ENCODE measurements at places on chromosomes 4 and X.
A peak's percentile ranks its signal among the peaks of the same experiment; 100 is the strongest.

DNA sequence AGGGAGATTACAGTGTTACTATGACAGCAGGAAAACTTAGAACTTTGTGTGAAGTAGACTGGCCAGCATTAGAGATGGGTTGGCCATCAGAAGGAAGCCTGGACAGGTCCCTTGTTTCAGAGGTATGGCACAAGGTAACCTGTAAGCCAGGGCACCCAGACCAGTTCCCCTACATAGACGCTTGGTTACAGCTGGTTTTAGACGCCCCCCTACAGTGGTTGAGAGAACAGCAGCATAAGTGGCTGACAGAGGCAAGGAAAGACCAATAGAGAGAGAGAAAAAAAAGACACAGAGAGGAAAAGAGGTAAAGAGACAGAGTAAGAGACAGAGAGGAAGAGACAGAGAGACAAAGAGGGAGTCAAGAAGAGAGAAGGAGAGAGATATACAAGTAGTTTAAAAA lies 144.5 kb downstream of the GC start:
- no peak for DNase-seq

DNA sequence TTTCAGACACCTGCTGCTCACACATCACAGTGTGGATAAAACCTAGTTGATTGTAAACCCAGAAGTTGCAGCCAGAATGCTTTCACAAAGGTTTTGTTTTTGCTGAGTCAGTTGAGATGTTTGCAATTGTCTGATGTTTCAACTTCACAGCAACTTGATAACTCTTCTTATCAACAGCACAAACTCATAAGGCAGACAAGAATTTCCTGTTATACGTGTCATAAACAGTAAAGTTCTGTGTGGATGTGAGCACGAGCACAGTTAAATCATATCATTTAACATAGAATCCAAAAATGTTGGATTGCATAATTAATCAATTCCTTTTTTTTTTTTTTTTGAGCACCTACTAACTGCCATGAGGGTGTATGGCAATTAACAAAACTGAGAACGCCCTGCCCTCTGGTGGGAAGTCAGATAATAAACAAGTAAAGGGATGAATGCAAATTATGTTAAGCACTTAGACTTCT lies 512.2 kb downstream of the PDHA2 start:
- DNase-seq: no peak

- no peak for DNase-seq
These were observed 413.8 kb downstream of the FAT4 start for GRCh38 chr4:125728568-125728967.

DNA sequence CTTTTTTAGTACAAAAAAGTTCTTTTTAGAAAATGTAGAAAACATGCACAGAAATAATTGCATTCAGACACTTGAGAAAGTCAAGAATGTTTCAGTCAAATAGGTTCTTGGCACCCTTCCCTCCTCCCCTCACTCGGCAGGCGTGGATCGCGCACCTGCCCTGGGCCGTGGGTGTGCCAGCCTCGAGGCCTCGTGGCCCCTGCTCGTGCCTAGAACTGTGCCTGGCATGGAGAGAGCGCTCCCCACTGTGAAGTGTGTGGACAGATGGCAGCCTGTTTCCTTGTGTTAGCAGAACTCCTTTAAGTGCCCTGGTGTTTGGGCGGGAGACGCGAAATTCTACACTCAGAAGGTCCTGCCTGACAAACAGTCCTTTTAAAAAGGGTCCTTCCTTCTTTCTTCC lies 14.7 kb downstream of the RGS12 start:
- DNase-seq: no peak

GRCh38 chr4:112145326-112145789 lies at the start of gene FAM241A:
FAM241A (plus strand) TSS chr4:112145454; CDS start chr4:112145581, 127 bp downstream.
- peak; percentile 92 for DNase-seq
